Activated T-helper 17 cell treated with anti-CD3 and anti-CD28 coated beads, Interleukin-2, amount 50 U/mL, for 72 hours (primary cell): ENCODE measurements at places on chromosomes 1 and 21. TPM values are rescaled to one million over a fixed set of nuclear protein-coding genes. Genes with fewer than 3 reads are reported as not detected.

GRCh38 chr1:54114955-54115354 is 37.8 kb downstream of the CDCP2 start:
- no peak for ATAC-seq
- H3K27ac ChIP-seq, result no peak overlapping the region
- H3K27me3 ChIP-seq, result no peaks in the 10 kb centered on the region
- H3K4me3 ChIP-seq, result no peak overlapping the region

GRCh38 chr1:29936031-29936544 is 699.8 kb downstream of the PTPRU start:
- H3K27me3 ChIP-seq, result peaks cover 22% of the 10 kb centered on the region
- no peaks in the 10 kb centered on the region for H3K4me1 ChIP-seq
- H3K4me3 ChIP-seq, result no peak overlapping the region
- ATAC-seq, result no peak
- no peak overlapping the region for H3K27ac ChIP-seq

DNA sequence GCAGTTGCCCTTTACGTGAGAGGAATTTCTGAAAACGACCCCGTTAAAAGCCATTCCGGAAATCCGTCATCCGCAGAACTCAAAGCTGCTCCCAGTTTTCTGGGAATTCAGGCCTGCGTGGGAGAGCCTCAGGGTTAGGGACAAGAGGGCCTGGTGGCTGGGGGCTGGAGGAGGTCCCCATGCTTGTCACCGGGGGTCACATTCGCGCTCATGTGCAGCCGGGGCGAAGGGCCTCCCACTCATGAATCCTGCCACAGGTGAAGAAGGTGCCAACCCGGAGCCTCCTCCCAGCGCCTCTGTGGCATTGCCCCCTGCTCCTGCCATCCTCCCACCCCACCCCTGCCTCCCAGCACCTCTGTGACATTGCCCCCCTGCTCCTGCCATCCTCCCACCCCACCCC is 98.3 kb downstream of the PRDM16 start:
- no peak overlapping the region for H3K4me3 ChIP-seq
- H3K4me1 ChIP-seq, result no peaks in the 10 kb centered on the region
- peaks cover 4% of the 10 kb centered on the region for H3K27me3 ChIP-seq
- ATAC-seq, result no peak
- no peaks in the 10 kb centered on the region for H3K36me3 ChIP-seq

GRCh38 chr1:20355828-20356735 is 65.4 kb downstream of the VWA5B1 start:
- H3K36me3 ChIP-seq, result no peaks in the 10 kb centered on the region
- peak; percentile 14 for ATAC-seq
- H3K4me3 ChIP-seq, result no peak overlapping the region
- H3K27me3 ChIP-seq, result peaks cover 22% of the 10 kb centered on the region

DNA sequence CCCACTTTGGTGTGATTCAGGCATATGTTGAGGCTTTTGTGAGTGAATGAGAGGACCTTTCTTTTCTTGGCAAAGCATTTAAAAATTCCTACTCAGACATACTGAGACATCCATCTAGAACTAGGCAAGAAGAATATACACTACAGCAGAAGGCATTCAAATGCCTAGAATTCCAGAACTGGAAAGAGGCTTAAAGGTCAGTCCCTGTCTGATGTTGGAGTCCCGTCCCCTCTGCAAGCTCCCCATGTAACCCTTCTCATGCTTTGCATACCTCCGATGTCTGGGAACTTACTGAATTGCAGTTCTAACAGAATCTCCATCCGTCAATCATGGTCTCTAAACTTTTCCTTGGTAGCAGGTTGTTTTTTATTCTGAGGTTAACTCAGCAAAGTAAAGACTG is 152.9 kb downstream of the ATP6V1G3 start:
- no peak overlapping the region for H3K27ac ChIP-seq
- H3K4me1 ChIP-seq, result no peaks in the 10 kb centered on the region
- no peak for ATAC-seq
- H3K4me3 ChIP-seq, result no peak overlapping the region
- no peaks in the 10 kb centered on the region for H3K36me3 ChIP-seq
- peaks cover 4% of the 10 kb centered on the region for H3K27me3 ChIP-seq

DNA sequence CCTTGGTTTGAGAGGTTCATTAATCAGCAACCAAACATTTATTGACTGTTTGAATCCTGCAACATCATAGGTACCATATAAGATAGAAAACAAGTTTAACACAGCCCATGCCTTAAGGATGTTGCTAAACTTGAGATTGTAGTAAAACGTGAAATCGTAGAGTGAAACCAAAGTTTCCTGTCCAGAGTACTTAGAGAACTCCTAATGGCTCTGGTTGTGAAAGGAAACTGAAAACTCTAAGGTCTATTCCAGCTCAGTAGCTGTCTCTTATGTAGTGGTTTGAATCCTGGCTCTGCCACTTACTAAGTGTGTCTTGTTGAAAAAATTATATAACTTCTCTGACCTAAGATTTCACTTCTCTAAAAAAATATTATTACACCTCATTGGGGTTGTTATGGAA is 310.9 kb downstream of the NTNG1 start:
- no peak overlapping the region for H3K27ac ChIP-seq
- no peak overlapping the region for H3K4me3 ChIP-seq
- H3K4me1 ChIP-seq, result no peaks in the 10 kb centered on the region

DNA sequence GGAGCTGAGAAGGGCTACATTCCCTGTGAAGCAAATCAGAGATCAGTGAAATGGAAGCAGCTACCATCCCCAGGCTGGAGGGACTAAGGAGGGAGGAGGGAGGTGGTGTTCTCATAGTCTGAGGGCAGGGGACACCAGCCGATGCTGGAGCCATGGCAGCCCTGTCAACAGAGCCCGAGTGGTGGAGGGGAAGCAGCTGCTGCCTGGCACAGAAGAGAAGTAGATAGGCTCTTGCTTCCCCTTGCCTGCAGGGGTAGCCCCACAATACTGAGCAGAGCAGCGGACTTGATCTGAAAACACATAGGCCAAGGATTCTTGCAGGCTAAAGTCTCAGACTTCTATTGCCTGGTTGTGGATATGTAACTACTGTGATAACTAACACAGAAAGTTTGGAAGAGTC is 255.1 kb downstream of the FGGY start:
- no peak overlapping the region for H3K4me3 ChIP-seq
- H3K36me3 ChIP-seq, result peaks cover 8% of the 10 kb centered on the region
- no peaks in the 10 kb centered on the region for H3K27me3 ChIP-seq
- ATAC-seq, result no peak

- no peaks in the 10 kb centered on the region for H3K27me3 ChIP-seq
- no peak overlapping the region for H3K4me3 ChIP-seq
- no peak overlapping the region for H3K27ac ChIP-seq
- no peaks in the 10 kb centered on the region for H3K4me1 ChIP-seq
- no peaks in the 10 kb centered on the region for H3K36me3 ChIP-seq
Observed at GRCh38 chr1:194870860-194871259, 1684.4 kb upstream of the B3GALT2 start.

- H3K27me3 ChIP-seq, result no peaks in the 10 kb centered on the region
- no peak for ATAC-seq
- no peak overlapping the region for H3K4me3 ChIP-seq
- no peaks in the 10 kb centered on the region for H3K4me1 ChIP-seq
- peaks cover 13% of the 10 kb centered on the region for H3K36me3 ChIP-seq
Observed at GRCh38 chr1:61404597-61405376, 320.2 kb downstream of the TM2D1 start.

DNA sequence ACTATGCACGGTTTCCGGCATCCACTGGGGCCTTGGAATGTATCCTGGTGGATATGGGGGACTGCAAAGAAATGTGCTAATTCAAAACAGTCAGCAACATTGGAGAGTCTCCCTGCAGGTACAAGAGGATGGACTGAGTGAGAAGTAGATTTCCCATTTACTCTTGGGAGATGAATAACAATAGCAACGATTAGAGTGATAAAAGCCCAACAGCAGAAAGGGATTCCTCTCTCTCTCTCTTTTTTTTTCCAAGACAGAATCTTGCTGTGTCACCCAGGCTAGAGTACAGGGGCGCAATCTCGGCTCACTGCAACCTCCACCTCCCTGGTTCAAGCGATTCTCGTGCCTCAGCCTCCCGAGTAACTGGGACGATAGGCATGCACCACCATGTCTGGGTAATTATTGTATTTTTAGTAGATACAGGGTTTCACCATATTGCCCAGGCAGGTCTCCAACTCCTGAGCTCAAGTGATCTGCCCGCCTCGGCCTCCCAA is 5.0 kb upstream of the SHCBP1L start:
- no peaks in the 10 kb centered on the region for H3K4me1 ChIP-seq
- peaks cover 13% of the 10 kb centered on the region for H3K27me3 ChIP-seq
- H3K4me3 ChIP-seq, result no peak overlapping the region
- H3K27ac ChIP-seq, result no peak overlapping the region
- no peaks in the 10 kb centered on the region for H3K36me3 ChIP-seq
- ATAC-seq, result no peak

GRCh38 chr1:86913399-86913895 is 479 bp downstream of the SELENOF start:
- peaks cover 34% of the 10 kb centered on the region for H3K4me1 ChIP-seq
- H3K27ac ChIP-seq, result no peak overlapping the region
- H3K36me3 ChIP-seq, result no peaks in the 10 kb centered on the region
- no peaks in the 10 kb centered on the region for H3K27me3 ChIP-seq

DNA sequence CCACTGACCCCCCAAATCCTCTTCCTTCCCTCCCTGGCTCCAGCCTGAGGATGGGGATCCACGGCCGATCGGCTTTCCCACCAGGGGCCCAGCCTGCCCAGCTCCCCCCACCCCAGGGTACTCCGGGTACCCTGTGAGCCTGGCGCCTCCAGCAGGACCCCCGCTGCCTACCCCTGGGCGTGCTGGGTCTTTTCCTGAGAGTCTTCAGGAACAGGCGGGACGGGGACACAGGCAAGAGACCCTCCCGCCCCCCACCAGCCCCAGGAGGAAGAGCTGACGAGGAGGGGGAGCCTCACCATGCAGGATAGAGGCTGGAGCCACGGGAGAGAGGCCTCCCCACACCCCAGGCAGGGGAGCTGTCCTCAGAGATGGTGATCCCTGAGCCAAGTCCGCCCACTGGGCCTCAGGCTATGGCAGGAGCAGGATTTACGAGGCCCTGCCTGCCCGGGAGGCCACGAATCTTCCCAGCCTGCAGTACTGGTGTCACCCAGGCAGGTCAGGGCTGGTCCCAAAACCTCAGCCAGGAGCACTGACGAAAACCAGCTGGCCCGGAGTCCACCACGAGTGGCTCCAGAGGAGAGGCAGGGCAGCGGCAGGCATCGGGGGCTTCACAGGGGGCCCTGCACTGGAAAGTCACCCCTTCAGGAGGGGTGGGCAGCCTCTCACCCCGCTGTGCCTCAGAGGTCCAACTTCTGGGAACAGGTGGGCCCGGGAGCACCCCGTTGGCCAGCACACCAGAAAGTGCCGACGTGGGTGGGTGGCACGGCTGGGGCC is 58.0 kb downstream of the MEGF6 start:
- H3K27me3 ChIP-seq, result no peaks in the 10 kb centered on the region
- no peaks in the 10 kb centered on the region for H3K4me1 ChIP-seq
- no peaks in the 10 kb centered on the region for H3K36me3 ChIP-seq

Gene PLD5
- not detected for total RNA-seq

Gene MINDY1
- total RNA-seq, result 10.9 TPM

Gene DOCK7
- total RNA-seq, result 22.0 TPM

Gene OR2AK2
- 0.26 TPM for total RNA-seq

Gene UTP11
- total RNA-seq, result 41.1 TPM

Gene ADORA1
- total RNA-seq, result not detected

Gene RGS13
- not detected for total RNA-seq
